ENCODE measurements at places on chromosomes 3 and 15. TPM values are rescaled to one million over a fixed set of nuclear protein-coding genes. Genes with fewer than 3 reads are reported as not detected.

SYNPR gene
- not detected for total RNA-seq

XCR1 gene
- not detected for total RNA-seq

BNC1 gene
- not detected for total RNA-seq

SPTSSB gene
- total RNA-seq = 11.1 TPM

OXTR gene
- 0.33 TPM for total RNA-seq

AADAC gene
- not detected for total RNA-seq

SHF gene
- 0.94 TPM for total RNA-seq

HESX1 gene
- not detected for total RNA-seq

ZNF662 gene
- total RNA-seq = 1.7 TPM

CCDC14 gene
- 34.7 TPM for total RNA-seq

IRAK2 gene
- 10.4 TPM for total RNA-seq

IL17RB gene
- not detected for total RNA-seq

C2CD4A gene
- total RNA-seq = not detected

MTFMT gene
- total RNA-seq = 9.3 TPM

ZIC1 gene
- not detected for total RNA-seq

THAP10 gene
- not detected for total RNA-seq

CHP1 gene
- total RNA-seq = 50.7 TPM

TICRR gene
- total RNA-seq = 0.59 TPM

PAK6 gene
- total RNA-seq = 7.9 TPM

AMT gene
- total RNA-seq = 14.2 TPM

CELSR3 gene
- total RNA-seq = 2.0 TPM

DNA sequence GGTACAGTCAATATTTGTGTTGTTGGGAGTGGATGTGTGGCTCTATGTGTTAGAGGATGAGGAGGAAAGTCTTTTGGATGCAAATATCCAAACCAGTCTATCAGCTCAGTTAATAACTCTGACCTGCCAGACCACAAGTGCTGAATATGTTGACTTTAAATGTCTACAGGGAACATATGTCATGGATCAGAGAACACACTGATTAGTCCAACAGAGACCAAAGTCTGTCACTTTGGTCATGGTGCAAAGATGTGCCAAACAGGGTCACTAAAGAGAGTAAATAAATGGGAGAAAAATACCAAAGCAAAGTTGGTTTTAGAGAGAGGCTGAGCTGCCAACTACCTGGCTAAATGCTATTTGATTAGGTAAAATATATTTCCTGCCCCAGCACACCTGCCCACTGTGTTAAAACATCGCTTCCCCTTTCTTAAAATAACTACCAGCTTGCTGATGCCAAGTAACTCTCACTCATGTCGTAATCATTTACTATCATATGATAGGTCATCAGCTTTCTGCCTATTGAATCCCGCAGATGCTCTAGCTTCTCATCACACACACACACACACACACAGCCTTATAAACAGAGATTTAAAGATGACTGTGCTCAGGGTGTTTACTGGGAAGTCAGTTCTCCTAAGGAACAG lies 173.3 kb downstream of the PDZRN3 start:
- DNase-seq = no peak

DNA sequence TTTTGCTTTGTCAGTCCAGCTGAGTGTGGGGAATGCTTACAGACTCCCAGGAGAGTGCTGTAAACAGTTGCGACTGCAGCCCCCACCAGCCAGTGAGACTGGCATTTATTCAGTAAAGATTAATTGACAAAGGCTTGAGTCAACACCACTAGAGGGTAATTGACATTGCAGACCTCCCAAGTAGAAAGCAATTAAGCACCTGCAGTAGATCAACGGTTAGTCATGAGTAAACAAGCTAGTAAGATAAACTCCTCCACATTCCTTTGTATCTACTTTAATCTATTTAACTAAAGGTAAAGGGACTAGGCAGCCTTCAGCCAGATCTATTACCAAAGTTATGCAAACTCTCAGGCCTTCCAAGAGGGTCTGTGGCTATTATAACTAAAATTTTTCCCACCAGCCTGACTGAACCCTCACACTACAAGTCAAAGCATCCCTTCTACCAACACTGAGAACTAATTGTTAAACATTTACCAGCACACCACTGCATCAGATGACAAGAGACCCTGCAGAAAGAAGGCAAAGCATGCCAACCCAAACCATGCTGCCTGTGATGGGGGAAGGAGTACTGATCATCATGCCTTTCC lies 30.5 kb upstream of the GALNT15 start:
- no peak for DNase-seq

- no peak for DNase-seq
These were observed 439.9 kb upstream of the AZI2 start for GRCh38 chr3:28788571-28788970.

DNA sequence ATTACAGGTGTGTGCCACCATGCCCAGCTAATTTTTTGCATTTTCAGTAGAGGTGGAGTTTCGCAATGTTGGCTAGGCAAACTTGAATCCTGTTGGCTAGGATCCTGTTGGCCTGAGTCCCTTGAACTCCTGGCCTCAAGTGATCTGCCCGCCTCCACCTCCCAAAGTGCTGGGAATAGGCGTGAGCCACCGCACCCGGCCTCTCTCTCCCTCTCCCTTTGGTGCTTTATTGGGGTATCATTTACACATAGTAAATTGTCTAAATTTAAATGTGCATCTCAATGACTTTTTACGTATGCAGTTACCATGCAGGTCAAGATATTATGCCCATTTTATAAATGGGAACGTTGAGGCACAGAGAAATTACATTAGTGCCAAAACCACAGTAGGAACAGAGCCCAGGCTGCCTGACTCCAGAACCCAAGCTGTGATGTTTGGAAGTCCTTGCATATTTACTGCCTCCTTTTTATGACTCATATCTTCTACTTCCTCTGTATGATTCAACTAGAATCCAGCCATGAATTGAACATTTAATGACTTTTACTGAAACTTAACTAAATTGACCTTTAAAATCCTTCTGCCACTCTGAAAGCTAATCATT lies 34.0 kb upstream of the RPP14 start:
- DNase-seq = no peak

DNA sequence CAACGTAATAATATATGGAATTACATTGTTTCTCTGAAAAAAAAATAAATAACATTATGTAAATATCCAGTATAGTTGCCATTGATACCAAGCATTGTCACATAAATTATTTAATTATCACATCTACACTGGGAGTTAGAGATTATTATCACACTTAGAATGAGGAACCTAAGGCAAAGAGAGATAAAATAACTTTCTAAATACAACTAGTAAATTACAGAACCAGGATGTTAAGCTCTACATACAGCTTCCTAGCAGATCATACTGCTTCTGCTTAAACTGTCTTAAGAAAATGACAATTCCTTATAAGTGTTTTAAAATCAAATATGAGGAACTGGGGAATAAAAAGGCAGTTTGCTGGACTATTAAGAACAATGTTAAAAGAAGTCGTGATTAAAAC lies 104.5 kb downstream of the NSUN3 start:
- DNase-seq = no peak

DNA sequence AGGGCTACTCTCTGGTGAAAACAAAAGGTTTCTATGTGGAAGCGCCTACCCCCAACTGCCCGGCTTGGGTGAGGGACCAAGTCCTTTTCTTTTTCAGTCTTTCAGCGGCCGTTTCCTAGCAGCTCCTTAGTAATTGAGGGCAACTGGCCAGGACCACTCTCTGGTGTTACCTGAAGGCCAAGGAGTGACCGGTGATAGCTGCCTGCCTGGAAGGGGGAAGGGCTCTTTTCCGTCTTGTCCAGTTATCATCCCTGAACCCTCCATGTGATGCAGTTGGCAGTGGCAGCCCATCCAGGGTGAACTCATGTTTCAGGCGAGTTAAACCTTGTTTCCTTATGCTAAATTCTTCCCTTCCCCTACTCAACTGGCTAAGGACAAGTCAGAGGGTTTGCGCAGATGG lies 33.3 kb downstream of the RHCG start:
- no peak for DNase-seq

GRCh38 chr3:71415681-71416122 lies 167.8 kb downstream of the FOXP1 start:
- no peak for DNase-seq

GRCh38 chr3:130968221-130968620 lies 58.4 kb downstream of the ASTE1 start:
- DNase-seq = no peak

- no peak for DNase-seq
These were observed 105.2 kb upstream of the BOC start for GRCh38 chr3:113105966-113106660.

GRCh38 chr3:31493149-31493548 lies 39.6 kb upstream of the STT3B start:
- no peak for DNase-seq

GRCh38 chr15:41945221-41945620 lies 27.1 kb downstream of the EHD4 start:
- no peak for DNase-seq

DNA sequence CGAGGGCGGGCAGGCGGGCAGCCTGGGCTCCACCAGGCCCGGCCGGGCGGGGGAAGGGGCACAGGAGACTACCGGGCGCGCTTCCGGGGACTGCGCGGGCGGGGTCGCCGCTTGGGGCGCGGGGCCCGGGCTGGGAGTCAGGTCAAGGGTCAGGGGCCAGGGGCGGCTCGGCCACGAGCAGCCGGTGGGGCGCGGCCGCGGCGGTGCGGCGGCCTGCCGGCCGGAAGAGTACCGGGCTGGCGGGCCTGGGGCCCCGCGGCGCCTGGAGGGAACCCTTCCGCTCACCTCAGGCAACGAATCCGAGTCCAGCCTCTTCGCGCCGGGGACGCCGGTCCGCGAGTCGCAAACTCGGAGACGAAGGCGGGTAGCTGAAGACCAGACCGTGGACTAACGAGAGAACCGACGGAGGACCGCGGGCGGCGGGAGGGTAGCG lies 225 bp downstream of the RHOA start:
- DNase-seq = peak; percentile 66

GRCh38 chr15:40927873-40928806 lies 1.0 kb upstream of the DLL4 start:
- DNase-seq = no peak

DNA sequence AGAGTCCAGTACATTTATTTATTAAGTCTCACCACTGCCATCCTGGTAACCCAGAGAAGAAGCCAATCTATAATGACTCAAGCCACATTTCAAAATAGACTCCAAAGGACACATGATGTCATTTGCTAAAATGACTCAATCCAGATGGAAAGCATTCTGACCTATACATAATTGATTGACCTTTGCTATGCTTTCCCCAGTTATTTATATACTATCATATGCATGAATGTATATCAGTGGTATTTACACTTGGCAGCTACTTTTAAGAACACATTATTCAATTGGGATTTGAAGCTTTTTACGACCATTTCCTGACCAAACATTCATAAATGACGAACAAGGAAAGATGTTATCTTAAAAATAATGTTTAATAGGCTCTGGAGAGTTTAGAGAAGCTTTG lies 297.2 kb downstream of the FHIT start:
- DNase-seq = no peak

DNA sequence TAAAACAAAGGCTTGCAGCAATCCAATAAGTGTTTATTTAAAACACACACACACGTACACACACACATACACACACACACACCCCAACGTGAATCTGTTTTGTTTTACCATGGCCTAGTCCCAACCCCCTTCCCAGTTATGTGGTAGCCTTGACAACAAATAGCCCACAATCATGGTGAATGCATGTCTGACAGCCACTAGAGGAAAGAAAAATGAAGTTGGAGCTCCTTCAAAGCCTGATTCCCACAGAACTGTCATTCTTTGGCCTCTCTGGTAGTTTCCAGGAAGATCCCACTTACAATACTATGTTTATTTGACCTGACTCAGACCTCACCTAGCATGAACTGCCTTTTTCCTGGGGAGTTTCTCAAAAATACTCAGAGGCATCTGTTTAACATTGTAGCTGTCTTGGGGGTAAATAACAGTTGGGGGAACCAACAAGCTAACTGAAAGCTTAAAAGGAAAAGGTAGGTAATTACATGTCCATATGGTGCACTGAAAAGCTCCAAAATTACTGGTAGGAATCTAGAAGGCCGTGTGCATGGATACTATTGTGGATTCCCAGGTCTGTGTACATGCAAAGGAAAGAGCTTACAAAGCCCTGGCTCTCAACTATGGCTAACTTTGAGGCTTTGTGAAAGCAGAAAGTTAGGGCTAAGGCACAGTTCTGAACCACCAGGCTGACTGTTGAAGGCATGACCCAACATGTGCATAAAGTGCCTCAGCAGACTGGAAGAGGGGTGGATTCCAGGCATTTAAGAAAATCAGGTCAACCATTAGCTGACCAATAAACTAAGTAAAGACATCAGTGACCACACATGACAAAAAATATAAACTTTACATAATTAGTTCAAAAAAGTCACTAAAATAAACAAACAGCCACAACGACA lies 65.3 kb downstream of the FAIM start:
- DNase-seq = no peak

DNA sequence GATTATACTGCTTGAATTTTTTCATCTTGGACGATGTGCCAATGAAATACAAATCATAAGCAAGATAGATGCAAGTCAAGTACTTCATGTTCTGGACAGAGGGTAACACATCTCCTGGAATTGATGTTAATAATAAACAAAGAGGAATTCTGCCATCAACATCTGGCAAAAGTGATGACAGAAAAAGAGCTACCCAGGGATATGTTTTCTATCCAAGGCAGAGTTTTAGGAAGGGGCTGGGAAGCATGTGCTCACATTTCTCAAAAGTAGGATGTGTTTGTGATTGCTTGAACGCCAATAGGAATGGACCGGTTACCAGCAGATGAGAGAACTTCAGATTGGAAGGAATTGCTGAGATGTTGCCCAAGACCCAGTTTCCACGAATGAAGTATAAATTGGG lies 242.6 kb upstream of the AGTR1 start:
- no peak for DNase-seq

- peak; percentile 54 for DNase-seq
These were observed 37.5 kb downstream of the NBEAL2 start for GRCh38 chr3:47016934-47017435.

- DNase-seq = no peak
These were observed 278.3 kb upstream of the ICE2 start for GRCh38 chr15:60757273-60757672.

DNA sequence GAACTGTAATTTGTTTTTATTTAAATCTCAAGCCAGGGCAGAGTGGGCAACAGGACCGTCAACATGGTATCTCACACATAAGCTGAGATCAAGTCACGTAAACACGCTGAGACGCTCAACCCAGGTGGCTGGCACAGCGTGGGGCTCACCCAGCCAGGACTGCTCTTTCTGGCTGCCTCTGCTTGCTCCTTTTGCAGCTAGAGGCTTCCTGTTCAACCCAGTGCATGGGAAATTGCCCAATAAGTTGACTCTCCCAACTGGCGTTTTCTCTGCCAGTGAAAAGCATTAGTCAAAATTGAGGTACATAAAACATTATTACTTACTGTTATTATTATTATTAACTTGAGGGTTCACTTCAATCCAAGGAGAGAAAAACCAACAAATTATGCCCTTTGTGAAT lies 398.1 kb downstream of the NR2F2 start:
- no peak for DNase-seq

DNA sequence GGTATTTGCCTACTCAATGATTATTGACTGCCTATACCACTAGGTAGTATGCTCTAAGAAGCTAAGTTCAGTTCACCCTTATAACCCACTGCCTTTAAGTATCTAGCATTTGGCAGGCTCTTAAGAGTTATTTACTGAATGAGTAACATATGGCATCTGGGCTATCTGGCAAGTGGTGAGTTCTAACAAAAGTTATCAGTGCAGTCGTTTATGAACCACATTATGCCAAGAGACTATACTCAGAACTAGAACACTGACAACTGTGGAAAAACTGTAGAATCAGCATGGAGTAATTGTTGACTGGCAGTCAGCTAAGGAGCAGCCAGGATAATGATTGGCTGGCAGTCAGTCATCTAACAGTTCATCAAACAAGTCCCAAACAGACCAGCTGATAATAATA lies 25.8 kb downstream of the RAF1 start:
- no peak for DNase-seq
